NCI-H1092 treated with DMSO at 0.1 percent for 48 hours (cell line): ENCODE measurements at places on chromosomes 4 and X.

GRCh38 chrX:13028871-13029636 lies 15.4 kb downstream of the FAM9C start:
- no peak for DNase-seq

DNA sequence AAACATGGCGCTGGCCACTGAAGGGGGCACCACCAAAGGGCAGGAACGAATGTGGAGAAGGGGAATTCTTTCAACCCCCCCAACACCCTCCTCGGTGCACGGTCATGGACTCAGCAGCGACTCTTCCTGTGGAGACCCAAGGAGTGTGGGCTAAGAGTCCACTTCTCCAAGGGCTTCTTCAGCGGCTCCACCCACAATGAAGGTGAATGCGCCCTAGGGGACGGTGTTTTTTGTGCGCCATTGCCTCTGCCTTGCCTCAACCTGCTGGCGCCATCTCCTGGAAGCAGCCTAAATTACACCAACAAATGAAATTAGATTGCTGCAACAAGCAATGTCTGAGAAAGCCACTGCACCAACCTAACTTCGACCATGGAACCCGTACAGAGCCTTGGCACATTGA lies 169.2 kb upstream of the MAGEB18 start:
- peak; percentile 6 for DNase-seq

- no peak for DNase-seq
Measured at GRCh38 chrX:20499763-20500162, 233.1 kb upstream of the RPS6KA3 start.

- no peak for DNase-seq
Measured at GRCh38 chrX:41561045-41561444, 113.9 kb downstream of the NYX start.

DNA sequence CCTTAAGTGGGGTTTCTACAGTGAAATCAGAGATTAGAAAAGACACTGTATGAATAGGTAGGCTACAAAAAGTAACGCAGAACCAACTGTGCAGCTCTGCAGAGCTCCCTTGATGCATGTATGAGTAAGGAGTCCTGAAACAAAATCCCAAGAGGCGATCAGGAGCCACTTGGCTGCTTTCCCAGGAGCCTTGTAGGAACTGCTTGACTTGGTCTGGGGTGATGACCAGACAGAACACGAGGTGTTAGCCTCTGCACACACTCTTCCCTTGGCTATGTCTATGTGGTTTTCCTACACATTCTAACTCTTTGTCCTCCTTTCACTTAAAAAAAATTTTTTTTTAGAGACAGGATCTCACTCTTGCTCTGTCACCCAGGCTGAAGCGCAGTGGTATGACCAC lies 22.8 kb upstream of the AP1S2 start:
- no peak for DNase-seq

DNA sequence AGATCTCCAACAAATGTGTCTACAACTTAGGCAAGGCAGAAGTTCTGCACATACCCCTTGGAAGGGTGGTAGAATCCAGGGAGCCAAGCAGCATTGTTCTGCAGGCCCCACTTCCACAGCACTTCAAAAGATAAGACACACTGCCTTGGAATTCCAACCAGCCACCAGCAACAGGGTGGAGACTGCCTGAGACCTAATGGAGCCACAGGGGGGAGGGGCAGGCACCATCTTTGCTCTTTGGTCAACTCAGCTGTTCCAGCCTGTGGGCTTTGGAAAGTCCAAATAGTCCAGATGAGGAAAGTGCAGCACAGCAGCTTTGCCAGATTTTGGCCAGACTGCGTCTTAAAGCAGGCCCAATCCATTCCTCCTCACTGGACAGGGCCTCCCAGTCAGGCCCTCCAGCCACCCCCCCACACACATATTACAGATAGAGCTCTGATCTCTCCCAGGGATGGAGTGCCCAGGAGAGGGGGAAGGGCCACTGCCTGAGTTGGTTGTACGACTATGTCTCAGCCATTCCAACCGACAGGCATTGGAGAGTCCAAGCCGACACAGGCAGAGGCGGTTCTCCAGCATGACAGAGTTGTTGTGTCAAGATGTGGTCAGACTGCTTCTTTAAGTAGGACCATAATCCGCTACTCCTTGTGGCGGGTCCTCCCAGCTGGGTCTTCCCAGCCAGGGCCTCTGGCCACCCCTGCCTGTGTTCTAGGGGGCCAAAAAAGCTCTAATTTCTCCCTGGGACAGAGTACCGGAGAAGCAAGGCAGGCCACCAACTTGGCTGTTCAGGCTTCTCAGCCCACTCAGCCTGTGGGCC lies 42.5 kb upstream of the ANTXR2 start:
- no peak for DNase-seq

GRCh38 chr4:113335746-113336145 lies 286.3 kb downstream of the ANK2 start:
- DNase-seq, result no peak

DNA sequence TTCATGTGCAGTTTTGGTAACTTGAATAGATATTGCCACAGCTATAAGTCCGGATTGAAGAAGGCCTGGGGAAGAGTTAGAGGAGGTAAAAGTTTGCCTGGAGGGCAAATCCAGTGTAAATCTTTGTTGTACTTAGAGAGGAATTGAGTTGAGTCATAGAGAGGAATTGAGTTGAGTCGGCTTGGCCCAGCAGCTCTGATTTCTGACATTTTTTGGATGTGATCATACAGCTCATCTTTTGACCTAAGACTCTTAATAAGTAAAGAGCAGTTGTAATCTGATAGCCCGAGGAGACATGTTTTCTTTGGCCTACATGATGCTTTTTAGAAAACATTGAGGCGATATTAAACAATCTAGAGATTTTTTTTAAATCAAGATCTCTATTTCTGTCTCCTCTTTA lies 3.9 kb downstream of the KIT start:
- DNase-seq, result no peak

GRCh38 chr4:82090717-82091116 lies 283.1 kb downstream of the HNRNPD start:
- DNase-seq, result no peak

GRCh38 chr4:26589705-26590104 lies 5.8 kb downstream of the TBC1D19 start:
- no peak for DNase-seq

DNA sequence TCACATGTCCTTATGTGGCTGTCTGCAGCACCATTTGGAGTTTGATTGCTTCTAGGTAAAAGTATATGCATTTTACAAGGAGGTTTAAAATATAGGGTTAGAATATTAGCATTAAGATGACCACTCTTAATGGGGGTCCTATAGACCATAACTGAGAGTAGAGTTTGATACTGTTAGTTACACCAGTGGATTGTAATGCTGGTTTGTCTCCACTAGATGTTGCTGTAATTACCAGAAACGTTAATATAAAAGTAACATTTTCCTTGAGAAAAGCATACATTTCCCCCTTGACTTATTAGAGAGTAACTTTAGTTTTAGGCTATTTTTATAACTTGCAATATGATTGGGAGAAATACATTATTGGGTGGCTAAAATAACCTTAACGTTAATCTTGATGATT lies 93.0 kb downstream of the ZXDA start:
- DNase-seq, result no peak

DNA sequence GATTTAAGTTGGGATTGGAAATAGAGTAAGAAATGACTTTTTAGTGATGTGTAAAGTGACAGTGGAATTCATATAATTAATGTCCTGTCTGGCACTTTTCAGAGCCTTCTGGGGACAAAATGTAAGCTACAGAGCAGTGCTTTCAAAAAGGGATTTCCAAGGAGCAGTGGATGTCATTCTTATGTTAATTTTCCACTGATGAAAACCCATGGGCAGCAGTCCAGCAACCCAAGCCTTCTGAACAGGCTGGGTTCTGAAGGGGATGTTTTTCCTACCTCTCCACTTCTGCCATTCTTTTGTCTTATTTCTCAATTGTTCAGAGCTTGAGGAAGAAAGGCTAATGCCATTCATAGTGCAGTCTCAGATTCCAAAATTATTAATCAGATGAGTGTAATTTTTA lies 717.6 kb upstream of the HS3ST1 start:
- no peak for DNase-seq

DNA sequence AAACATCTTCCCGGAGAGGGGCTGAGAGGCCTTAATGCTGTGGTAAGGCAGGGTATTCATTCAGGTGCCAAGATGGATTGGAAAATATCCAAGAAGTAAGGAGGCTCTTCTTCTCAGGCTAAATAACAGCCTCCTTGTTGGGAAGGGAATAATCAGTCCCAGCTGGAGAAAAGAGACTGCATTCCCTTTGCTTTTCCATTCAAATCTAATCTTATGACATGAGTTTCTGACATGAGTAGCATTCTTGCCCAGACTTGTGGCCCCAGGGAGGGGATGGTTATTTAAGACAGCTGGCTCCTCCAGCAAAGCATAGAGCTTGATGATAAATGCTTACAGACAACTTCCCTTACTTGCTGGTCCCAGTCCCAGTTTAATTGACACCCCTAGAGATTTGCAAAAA lies 98.3 kb downstream of the DCLK2 start:
- no peak for DNase-seq

GRCh38 chr4:73902817-73903547 lies 33.8 kb downstream of the CXCL1 start:
- DNase-seq, result no peak

GRCh38 chr4:95180531-95181242 lies 368.1 kb downstream of the UNC5C start:
- no peak for DNase-seq

DNA sequence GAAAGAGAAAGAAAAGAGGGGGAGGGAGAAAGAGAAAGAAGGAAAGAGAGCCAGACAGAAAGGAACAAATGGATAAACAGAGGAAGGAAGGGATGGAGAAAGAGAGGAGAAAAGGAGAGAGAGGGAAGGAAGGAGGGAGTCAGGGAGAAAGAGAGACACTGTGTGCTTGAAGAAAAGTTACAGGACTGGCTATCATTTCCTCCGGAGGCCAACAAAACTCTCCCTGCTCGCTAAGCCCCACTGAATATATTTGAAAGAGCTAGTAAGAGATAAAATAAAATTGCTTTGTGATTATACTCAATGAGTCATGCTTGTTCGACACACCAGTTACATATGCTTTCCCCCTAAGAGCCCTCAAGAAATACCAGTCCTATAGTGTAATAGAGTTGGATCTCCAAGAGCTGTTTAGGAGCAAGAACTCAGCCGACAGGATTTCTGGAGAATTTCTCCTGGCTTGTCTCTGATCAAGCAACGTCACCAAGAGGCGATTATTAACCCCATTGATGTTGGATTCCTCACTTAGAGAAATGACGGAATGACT lies 102.2 kb downstream of the MXRA5 start:
- no peak for DNase-seq

DNA sequence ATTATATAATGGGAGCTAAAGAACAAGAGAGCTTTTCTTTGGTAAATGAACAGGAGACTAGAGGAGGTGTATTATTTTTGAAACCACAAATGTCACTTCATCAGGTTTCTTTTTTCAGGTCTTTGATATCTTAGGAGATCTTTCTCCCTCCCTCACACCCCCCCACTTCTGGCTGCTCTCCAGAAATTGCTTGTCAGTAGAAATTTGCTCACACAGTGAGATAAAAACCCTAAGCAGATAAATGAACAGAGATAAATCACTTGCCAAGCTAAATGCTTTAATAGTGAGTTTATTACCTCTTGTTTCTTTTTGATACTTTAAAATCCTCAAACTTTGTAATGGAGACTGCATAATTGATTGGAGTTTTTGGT lies 421.2 kb upstream of the TENM3 start:
- peak; percentile 75 for DNase-seq

DNA sequence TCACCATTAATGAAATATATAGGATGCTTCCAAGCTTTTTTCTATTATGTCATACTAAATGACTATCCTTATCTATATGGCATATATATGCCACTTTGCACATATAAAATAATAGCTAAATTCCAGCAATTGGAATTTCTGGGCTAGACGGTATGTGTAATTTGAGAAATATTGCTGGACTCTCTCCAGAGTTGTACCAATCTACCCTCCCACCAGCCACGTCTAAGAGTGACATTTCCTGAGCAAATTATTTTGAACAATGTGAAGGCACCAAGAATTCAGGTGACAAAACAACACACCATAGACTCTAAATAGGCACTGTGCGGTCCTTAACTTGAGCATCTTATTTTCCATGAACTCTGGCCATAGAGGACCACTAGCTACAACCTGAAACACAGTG lies 62.3 kb downstream of the RFC1 start:
- DNase-seq, result no peak

DNA sequence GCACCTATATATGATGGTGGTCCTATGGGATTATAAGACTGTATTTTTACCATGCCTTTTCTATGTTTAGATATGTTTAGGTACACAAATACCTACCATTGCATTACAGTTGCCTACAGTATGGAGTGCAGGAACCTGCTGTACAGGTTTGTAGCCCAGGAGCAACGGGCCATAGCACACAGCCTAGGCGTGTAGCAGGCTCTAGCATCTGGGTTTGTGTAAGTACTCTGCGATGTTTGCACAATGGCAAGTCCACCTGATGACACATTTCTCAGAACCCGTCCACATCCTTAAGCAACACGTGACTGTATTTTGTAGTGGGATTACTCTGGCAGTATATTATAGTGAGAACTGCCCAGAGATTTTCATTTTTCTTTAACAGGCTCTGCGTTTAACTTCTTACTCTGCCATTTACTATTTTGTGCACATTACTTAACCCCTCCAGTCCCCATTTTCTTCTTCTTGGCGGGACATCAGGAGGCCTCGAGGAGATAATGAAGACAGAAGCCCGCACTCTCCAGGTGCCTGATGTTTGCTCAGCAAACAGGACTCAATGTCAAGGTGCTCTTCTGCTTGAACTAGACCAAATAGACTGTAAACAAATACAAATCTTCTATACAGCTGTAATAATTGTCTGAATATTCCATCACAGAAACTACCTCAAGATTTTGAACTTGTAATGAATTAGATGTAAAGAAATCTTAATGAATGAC lies 102.0 kb upstream of the PDLIM3 start:
- DNase-seq, result no peak
